ENCODE measurements at places on chromosomes 2 and 18. TPM values are rescaled to one million over a fixed set of nuclear protein-coding genes. Genes with fewer than 3 reads are reported as not detected.

- no peak for DNase-seq
Observed at GRCh38 chr18:47899107-47899840, 31.2 kb downstream of the SMAD2 start.

GRCh38 chr2:17303521-17303920, 214.7 kb downstream of the RAD51AP2 start:
- DNase-seq = no peak

- DNase-seq = no peak
Observed at GRCh38 chr2:188272121-188272520, 19.6 kb upstream of the GULP1 start.

GRCh38 chr18:35506024-35506712, 8.4 kb upstream of the INO80C start:
- DNase-seq = no peak

DNA sequence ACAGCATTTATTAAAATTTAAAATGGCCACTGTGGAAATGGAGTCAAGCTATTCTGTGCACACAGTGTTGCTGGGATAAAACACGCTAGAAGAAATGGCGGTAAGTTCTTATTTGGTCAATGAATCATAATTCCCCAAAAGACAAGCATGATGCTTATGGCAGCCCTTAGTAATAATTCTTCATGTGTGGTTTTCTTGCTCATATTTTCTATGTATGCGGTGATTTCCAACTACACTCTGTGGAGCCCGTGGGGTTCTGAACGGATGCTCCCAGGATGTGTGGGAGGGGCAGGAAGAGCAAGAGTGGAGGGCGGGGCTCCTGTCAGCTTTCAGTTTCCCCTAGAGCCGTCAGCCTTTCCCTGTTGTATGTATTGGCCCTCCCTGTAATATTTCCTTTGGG, 91.7 kb upstream of the RMDN2 start:
- DNase-seq = no peak

- DNase-seq = no peak
Observed at GRCh38 chr2:38835990-38836389, 39.7 kb downstream of the DHX57 start.

DNA sequence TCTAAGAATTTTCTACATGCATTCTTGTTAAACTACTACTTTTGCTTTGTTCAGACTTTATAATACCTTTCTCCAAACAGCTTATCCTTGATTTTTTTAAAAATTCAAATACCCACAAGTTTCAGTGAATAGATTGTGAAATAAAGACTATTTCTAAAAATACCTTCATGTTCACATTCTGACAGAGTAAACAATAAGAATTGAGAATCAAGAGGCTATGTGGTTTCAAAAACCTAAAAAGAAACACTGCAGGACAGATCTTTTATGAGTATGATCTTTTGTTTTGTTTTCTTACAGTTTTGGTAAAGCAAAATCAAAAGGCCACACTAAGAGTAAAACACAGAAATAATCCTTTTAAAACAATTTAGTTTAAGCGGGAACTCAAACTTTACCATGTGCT, 21.2 kb downstream of the ALS2 start:
- no peak for DNase-seq

DNA sequence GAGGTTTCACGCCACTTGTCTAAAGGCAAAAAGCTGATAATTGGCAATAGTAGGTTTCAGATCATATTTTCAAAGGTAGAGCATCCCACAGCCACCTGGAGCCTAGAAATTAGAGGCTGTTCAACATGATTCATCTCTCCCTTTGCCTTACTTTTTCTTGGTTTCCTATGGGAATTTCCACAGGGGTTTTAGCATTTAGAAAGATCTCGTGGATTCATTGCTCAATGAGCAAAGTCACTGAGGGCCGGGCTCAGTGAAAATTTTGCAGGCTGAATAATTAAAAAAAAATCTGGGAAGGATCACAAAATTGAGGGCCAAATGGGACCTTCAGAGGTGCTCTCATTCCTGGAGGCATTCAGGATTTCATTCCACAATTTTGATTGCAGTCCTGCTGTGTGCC, 137.1 kb downstream of the VAPA start:
- no peak for DNase-seq

GRCh38 chr18:63016270-63016669, 300.9 kb downstream of the PHLPP1 start:
- DNase-seq = peak; percentile 46

- no peak for DNase-seq
Observed at GRCh38 chr2:137966043-137966442, 1.8 kb downstream of the HNMT start.

- no peak for DNase-seq
Observed at GRCh38 chr2:232126301-232127099, 165.0 kb downstream of the DIS3L2 start.

DNA sequence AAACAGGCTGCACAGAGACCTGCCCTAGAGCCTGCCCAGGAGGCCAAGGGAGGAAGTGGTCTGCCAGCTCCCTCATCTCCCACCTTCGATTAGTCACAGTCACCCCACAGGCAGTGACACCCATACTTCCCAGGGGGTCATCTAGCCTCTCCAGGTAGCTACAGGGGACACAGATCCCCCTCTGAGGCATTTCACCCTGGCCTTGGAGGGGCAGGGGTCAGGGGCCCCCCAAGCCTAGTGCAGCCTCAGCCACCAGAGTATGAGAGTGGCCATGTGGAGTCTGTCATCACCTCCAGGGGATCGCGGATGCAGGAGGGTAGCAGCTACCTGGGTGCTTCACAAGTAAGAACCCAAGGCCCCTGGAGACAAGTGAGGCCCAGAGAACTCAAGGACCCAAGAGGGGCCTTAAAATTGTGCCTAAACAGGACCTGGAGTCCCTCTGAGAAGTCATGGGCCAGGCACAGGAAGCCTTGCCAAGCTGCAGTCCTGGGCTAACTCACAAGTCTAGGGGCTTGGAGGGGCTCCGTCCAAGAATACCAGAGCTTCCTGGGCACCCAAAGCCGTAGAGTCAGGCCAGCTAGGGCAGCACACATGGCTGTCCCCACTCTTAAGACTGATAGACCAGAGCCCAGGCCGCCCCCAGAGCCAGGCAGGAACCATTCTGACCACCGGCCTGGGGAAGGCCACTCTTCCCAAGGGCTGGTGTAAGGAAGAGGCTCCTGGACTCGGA, 354.3 kb upstream of the ID2 start:
- DNase-seq = no peak

Gene RNF125
- total RNA-seq = 2.1 TPM

Gene GRB14
- total RNA-seq = 15.9 TPM
